ENCODE measurements at places on chromosomes 7 and 10.

DNA sequence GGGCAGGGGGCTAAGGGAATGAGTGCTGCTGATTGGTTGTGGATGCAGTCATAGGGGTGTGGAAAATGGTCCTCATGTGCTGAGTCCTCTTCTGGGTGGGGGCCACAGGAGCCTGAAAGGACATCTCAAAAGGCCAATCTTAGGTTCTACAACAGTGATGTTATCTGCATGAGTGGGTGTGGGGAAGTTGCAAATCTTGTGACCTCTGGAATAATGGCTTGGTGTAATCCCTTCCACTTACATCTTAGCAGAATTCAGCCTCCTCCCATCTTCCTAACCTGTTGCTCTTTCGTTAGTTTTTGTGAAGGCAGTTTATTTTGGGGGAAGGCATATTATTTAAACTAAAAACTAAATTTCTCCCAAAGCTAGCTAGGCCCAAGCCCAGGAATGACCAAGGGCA, 42.0 kb upstream of the OIT3 start:
- DNase-seq, result no peak

- no peak for DNase-seq
Measured at GRCh38 chr7:55065511-55066229, 46.9 kb downstream of the EGFR start.

DNA sequence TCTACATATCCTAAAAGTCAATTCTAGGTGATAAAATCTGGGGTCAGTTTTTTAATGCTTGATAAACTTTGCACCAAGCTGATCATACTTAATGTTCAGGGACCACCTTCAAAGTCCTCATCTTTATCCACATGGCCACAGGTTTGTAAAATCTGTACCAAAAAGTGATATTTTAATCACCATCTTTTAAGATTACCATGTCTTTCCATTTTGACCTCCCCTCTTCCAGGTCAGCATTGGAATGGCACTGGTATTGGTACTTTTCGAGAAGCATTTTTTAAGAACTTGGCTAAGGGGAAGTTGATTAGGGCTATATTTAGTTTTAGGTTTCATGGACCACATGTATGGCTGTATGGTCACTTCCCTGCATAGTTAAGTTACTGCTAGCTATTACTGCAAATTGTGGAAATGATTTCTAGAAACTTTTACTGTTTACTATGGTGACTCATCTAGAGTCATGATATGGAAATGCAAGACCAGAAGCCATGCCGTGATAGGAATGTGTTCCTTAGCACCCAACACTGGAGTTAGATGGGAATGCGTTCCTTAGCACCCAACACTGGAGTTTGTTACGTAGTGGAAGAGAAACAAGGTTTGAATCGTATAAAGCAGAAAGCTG, 50.8 kb upstream of the ABLIM1 start:
- no peak for DNase-seq

- no peak for DNase-seq
Measured at GRCh38 chr7:22882106-22882505, 59.5 kb upstream of the TOMM7 start.

DNA sequence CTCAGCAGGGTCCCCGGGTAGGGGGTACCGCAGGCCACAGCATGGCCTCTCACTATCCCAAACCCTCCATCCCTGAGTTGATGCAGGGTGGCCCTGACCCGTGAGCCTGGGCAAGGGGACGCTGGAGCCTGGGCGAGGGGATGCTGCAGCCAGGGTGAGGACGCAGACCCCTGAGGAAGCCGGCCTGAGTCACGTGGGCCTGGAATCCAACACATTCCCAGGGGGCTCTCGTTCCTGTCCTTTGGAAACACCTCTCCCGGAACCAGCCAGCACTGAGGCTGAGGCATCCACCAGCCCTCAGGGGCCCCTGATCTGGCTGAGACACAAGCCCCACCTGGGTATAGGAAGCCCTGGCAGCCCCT, 61.5 kb upstream of the NKX6-2 start:
- DNase-seq, result no peak

DNA sequence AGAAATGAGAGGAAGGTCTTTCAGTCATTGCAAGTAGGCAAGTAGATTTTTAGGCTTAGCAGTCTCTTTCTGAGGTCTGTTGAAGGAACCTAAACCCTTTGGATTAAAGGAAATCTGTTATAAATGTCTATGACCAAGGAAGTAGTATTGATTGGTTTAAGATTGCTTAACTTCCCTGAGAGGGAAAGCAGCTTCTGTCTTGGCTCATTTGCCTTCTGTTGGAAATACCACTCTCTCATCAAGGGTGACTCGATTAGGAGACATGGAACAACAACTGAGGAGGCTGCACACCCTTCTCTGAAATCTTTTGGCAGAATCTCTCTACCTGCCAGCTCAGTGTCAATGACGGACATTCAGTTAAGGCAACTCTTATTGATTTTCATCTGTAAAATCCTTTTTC, 282.9 kb downstream of the PRKG1 start:
- no peak for DNase-seq
